ENCODE measurements at places on chromosomes 1 and 21.

- DNase-seq: no peak
Measured at GRCh38 chr21:29219165-29219770, 79.5 kb upstream of the BACH1 start.

DNA sequence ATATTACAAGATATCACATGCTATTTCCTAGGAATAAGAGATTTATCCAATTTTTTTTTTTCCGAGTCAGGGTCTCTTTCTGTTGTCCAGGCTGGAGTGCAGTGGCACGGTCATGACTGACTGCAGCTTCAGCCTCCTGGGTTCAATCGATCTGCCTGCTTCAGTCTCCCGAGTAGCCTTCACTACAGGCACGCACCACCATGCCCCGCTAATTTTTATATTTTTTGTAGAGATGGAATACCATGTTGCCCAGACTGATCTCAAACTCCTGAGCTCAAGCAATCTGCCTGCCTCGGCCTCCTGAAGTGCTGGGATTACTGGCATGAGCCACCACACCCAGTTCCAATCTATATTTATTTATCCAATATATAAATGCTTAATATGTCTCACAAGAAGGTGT, 18.0 kb upstream of the WDTC1 start:
- DNase-seq: no peak

DNA sequence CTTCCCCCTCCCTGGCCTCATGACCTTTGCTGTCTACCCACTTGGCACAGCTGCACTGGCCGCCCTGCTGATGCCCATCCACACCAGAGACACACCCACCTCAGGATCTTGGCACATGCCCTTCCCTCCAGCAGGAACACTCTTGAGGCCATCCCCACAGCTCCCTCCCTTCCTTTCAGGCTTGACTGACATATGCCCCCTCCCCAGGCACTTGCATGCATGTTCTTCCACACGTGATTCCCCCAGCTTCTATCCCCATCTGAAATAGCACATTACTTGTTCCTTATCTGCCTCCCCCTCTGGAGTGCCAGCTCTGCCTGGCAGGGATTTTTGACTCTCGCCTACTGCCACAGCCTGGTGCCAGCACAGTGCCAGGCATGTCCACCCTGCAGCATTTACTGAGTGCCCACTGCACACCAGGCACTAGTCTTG, 98.5 kb upstream of the SLC25A33 start:
- no peak for DNase-seq

GRCh38 chr1:214660190-214660589, 57.2 kb downstream of the CENPF start:
- no peak for DNase-seq

DNA sequence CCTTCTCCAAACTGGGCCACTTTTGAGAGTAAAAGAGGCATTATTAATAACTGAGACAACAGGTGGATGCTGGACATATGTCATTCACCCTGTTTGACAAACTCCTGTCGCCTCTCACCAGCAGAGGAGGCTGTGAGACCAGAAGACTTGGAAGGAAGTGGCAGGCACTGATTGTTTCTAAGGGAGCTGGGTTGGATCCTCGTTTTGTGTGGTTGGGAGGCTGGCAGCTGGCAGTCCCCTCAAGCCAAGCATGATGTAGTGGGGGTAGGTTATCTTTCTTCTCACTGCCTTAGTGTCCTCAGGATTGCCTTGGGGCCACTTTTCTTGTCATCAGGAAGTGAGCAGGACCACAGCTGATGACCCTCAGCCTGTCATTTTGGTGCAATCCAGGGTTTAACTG, 86.5 kb upstream of the KCNJ15 start:
- no peak for DNase-seq

DNA sequence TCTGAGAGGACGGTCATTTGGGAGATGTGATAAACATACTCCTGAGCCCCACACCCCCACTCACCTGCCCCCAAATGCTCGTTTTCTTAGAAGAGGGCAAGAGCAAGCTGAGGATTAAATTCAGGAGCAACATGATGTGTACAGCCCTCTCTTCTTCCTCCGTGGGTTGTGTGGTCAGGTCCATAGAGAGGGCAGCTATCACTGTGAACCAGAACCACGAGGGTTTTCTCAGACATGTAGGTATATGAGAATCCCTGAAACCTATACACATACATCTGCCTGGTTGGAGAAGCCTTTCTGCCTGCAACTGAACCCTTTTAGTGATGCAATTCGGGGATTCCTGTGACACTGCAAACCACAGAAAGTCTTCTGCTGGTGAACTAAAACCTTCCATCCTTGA, 38.9 kb downstream of the PGM1 start:
- DNase-seq: no peak

DNA sequence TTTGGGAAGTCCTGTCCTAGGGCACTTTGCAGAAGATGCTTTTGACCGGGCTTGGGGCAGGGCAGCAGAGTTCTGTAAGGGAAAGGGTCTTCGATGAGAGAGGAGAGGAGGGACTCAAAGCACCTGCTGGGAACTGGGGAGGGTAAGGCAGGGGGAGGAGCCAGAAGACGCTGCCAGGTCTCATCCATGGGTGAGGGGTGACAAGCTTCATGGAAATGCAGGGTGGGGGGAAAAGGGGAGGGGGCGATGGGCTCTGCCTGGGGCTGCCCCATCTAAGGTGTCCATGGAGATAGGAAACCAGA, 20.9 kb upstream of the C2CD2 start:
- DNase-seq: no peak

DNA sequence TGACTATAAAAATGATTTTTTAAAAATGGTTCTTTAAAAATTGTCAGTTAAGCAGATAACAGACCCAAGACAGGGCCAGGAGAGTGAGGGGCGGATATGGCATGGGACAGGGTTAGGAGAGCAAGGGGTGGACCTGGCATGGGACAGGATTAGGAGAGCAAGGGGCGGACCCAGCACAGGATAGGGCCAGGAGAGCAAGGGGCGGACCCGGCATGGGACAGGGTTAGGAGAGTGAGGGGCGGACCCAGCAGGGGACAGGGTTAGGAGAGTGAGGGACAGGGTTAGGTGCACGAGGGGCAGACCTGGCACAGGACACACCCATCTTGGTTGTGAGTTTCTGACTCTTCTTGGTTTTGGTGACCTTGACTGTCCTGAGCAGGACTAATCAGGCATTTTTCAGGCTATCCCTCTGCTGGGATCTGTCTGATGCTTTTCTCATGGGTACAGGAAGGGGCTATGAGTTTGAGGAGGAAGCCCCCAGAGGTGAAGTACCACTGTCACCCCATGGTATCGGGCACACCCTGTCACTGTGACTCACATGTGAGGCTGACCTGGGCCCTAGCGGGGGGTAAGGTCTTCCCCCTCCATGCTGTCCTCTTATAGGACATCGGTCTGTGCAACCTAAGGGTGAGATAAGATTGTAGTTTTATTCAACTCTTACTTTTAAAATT, 159.0 kb upstream of the COL6A1 start:
- no peak for DNase-seq

DNA sequence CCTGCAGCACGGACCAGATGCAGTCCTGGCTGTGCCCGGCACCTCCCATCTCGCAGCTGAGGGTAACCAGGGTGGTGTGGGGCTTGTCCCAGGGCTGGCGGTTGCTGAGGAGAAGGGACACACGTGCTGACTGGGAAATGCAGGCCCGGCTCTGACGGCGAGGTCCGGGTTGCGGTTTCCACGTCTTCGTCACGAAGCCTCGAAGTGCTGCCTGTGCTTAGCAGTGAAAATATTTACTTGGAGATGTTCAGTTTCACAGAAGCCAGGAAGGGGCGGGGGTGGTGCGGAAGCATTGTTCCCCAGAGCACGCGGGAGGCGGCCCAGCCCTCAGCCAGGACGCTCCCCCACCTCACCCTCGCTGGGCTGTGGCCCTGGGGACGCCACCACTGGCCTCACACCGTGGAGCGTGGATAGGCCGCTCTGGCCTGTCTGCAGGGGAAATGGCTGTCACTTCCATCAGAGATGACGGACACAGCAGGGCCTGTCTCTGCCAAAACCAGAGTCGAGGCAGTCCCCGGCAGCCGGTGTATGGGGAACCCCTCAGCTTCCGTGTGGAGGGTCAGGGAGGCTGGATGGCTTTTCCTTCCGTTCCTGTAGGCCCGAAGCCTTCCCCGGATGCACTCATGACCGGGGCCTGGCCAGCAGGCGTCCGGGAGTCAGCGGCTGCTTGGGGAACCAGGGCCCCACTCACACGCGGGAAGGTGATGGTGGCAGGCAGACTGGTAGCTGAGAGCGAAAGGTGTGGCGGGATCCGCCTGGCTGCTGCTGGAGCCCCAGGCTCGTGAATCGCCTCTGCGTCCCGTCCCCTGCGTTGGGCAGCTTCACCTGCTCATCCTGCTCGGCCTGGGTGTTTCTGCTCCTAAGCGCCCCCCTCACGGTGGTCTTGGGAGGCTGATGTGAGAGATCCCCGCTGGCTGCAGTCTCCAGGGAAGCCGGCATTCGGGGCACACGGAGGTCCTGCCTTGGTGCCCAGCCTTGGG, 14.7 kb upstream of the POFUT2 start:
- peak; percentile 39 for DNase-seq

- DNase-seq: no peak
Measured at GRCh38 chr1:18146886-18147285, 39.3 kb downstream of the IGSF21 start.

DNA sequence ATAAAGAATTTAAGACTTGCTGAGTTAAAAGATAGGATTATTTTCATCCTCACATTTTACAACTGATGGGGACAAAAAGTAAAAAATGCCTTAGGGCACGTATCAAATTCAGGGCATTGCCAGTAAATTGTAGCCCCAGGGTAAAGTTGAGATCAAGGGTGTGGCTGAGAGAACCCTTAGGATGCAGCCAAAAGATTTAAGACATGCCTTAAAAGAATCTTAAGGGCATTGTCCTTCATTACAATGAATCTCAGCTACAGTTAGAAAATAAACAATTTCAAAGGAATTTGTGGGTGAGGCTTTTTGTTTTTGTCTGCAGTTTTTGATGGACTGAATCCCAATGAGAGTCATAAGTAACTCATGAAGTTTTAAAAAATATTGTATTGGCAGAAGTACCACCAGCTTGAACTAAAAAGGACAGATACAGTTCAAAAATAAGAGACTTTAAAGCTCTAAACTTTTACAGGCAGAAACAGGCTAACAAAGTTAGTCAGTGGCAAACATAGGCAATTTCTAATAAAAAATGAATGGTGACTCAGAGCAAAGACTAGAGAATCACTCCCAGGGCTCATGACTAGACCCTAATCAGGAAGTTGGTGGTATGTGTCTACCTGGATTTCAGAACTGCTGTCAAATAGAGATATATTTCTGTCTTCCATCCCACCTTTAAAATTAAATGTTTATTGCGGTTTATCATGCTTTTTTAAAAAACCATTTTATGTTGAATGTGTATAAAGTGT, 165.1 kb upstream of the SNX7 start:
- DNase-seq: no peak

- no peak for DNase-seq
Measured at GRCh38 chr1:195185736-195186135, 1422.5 kb downstream of the KCNT2 start.

- DNase-seq: peak; percentile 56
Measured at GRCh38 chr21:34073032-34073748, at the start of the genes MRPS6 and SLC5A3. MRPS6 (plus strand) TSS chr21:34073578; CDS start chr21:34073701, 123 bp downstream. SLC5A3 (plus strand) TSS chr21:34073578; CDS start chr21:34095199, 21,621 bp downstream.

- DNase-seq: no peak
Measured at GRCh38 chr1:154971341-154971998, 923 bp upstream of the SHC1 start.

GRCh38 chr1:66599346-66599745, 65.4 kb downstream of the SGIP1 start:
- no peak for DNase-seq

GRCh38 chr1:236850077-236850979, 55.2 kb downstream of the MTR start:
- no peak for DNase-seq

DNA sequence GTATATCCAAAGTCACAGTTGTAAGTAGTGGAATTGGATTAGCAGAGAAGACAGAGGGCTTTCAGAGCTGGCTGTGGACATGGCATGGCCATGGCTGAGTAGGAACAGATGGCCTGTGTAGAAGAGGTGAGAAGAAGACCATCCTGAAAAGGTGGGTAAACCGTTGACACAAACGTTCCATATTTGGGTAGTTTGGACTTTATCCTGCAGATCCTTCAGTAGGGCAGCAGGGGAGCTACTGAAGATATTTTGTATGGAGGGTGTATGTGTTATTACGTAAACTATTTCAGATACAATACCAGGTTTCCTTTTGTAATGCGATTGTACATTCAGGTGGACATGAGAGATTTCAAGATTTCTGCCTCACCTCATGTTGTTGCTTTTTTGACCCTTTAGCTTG, 1.6 kb downstream of the UTP11 start:
- no peak for DNase-seq

- no peak for DNase-seq
Measured at GRCh38 chr1:29363536-29363935, 127.2 kb downstream of the PTPRU start.

DNA sequence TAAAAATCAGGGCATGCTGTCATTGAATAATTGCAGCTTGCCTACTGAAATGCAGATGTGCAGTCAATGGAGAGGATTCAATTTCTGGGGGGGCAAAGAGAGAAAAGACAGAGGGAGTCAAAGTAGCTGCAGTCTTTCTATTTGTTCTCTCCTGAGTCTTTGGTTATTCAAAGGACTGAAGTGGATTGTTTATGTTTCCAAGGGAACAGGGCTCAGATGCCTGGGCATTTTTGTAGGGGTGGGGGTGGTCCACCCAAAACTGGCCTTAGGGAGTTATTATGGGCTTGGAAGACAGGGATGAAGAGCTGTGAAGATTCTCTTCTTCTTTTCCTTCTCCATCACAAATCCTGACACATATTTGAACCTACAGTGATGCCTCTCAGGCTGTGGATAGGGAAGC, 408.8 kb upstream of the DAB1 start:
- DNase-seq: no peak

GRCh38 chr1:192538407-192539296, 36.9 kb upstream of the RGS1 start:
- DNase-seq: no peak

DNA sequence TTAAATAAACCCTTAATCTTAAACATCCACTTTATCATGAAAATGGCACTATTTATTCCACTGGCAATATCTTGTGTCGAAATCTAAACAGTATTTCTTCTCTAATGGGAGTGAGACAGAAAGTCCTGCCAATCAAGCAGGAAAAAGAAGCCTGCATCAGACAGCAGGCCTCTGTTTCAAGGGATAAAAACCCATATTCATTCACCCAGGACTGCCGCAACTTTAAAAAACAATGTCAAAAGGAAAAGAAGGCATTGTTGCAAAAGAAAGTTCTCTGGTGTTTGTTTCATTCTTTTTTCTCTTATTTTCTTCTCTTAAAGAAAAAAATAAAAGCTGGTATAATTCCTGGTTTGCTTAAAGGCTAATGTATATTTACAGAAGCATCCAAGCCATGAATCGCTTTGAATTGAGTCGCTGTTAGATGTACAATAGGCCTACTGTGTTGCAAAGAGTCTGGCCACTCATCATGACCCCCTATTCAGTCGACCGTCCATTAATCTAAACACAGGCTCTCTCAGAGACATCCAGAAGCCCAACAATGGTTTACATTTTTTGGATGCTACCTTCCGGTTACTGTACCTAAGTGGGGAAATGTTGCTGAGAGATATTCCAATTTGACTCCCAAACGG, 48.7 kb upstream of the ZC3H11B start:
- DNase-seq: no peak

All from stimulated activated CD4-positive, alpha-beta T cell treated with anti-CD3 and anti-CD28 coated beads, Interleukin-1b, Interleukin-23, amount 100 ng/mL, for 1 hour (primary cell).